Karpas-422 (cell line): ENCODE measurements at places on chromosomes 2 and 18.

DNA sequence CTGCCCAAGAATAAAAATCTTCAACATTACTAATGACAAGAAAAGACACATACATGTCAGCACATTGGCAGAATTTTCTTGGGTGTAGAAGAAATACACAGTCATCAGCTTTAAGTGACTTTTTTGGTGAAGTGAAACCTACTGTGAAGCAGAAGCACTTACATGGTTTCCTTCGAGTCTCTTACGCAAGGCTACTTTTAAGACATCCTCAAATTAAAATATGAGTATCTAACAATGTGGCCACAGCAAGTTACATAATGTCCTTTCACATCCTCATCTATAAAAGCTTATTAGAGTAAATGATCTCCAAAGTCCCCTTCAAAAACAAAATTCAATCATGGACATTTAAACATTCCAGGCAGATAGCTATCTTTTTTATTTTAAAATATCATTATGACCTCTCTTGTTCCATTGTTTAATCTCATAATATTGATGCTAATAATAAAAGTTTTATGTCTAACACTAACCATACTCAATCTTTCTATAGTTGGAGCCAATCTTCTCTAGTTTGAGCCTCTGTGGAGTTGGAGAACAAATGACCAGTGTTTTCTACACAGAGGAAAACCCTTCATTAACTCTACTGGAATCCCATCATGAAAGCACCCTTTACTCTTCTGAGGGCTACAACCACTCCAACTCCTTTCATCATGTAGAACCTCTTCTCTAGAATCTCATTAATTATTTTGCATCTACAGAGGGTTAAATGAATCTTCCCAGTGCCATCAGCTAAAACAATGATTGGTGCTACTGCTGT, 182.2 kb upstream of the ZFP36L2 start:
- DNase-seq, result peak; percentile 84

DNA sequence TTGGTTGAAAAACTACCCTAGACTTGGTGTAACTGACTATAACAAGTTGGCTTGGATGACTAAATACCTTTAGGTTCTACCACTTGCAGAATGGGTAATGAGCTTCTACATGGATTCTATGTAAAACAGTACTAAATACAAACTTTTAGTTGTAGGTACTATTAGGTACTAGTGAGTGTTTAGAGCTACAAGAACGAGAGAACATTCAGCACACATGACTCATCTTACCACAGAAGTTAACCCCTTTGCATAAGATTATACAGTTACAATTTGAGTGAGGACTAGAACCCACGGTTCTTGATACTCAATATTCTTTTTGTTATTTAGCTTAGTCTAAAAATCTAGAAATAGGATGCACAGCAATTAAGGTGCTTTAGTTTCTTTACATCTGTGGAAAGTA, 101.7 kb upstream of the TFCP2L1 start:
- DNase-seq, result no peak

GRCh38 chr2:39523308-39524044, 86.4 kb upstream of the MAP4K3 start:
- no peak for DNase-seq

DNA sequence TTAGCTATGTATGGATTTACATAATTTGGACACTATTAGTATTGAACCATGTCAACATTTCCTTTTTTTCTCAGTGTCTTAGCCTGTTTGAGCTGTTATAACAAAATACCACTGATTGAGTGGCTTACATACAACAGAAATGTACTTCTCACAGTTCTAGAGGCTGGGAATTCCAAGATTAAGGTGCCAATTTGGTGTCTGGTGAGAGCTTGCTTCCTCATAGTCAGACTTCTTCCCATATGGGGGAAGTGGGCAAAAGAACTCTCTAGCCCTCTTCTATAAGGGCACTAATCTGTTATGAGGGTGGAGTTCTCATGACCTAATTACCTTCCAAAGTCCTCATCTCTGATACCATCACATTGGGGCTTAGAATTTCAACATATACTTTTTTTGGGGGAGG, 12.6 kb downstream of the ZNF804A start:
- no peak for DNase-seq

DNA sequence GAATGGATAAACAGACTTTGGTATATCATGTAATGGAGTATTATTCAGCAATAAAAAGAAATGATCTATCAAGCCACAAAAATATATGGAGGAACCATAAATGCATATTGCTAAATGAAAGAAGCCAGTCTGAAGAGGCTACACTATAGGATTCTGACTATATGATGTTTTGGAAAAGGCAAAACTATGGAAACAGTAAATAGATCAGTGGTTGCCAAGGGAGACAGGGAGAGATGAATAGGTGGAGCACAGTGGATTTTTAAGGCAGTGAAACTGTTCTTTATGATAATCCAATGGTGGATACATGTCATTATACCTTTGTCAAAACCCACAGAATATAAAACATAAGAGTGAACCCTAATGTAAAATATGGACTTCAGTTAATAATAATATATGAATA, 41.0 kb upstream of the SLC30A6 start:
- no peak for DNase-seq

GRCh38 chr2:55296393-55296792, 27.4 kb upstream of the MTIF2 start:
- no peak for DNase-seq

DNA sequence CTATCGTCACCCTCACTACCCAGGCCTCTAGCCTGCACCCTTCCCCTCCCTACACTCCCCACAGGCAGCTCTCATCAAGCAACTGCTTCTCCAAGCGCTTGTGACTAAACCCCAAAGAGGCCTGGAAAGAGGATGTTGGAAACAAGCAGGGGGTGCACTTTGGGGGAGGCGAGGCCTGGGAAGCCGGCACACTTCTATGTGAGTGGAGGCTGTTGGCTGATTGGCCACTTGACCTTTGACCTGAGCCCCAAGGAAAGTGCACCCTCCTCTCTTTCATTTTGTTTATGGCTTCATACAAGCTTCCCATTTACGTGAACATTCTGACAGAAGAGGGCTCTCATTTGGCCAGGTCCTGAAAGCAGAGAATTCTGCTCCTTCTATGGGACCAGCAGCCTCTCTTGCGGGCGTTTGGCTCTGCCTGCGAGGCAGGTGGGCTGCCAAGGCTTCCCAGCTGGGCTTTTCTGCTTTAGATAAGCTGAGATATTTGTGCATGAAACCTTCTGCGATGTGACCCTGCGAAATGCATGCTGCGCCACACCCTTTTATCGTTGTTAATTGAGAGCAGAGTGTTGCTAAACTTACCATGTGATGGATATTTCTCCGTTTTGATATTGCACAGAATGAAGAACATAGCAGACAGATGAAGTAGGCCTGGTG, 134.8 kb upstream of the NCK2 start:
- DNase-seq, result no peak

DNA sequence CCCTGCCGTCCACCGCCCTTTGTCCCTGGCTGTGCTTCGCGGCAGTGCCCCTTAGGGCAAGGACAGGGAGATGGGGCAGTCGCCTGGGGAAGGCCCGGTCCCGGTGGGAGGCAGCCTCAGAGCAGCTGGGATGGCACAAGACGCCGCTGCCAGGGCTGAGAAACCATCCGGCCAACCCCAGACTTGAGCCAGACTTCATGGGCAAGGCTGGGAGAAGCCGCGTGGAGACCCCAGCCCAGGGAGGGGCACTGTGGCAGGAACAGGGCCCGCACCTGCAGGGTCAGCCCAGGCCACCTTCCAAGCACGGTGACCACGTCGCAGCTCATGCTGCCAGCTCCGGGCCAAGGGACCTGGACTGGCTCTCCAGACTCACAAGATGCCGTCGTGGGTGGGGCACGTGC, 84.0 kb downstream of the NFATC1 start:
- no peak for DNase-seq

DNA sequence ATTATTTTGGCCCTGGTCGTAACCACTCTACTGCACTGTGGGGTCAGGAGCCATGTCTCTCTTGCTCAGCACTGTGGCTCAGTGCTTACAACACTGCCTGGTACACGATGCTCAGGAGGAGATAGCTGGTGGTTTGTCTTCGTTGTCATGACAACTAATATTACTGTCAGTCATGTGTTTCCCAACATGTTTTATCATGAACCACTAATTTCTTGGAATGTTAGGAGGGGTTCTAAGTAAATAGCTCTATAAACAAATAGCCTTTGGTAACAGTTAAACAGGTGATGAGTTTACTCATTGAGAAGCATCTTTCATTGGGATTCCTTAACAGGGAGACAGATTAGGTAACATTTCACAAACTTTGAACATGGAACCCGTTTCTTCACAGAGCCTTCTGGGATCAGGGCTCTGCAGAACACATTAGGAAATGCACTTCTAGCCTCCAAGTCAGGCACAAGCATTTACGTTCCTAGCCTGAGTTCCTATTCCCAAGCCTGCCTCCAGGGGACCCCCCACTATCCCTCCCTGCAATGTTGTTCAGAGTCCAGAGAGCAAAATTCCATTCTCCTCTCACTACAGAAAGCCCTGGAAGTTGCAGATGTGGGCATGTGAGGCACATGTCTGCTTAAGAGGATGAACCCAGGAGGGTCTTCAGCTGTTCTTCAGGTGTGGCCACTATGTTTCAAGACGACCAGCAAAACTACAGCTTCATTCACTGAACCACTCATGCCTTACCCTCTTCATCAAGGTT, 6.4 kb upstream of the RBM44 start:
- DNase-seq, result no peak

- DNase-seq, result no peak
Observed at GRCh38 chr2:80380736-80381135, 76.2 kb upstream of the LRRTM1 start.

DNA sequence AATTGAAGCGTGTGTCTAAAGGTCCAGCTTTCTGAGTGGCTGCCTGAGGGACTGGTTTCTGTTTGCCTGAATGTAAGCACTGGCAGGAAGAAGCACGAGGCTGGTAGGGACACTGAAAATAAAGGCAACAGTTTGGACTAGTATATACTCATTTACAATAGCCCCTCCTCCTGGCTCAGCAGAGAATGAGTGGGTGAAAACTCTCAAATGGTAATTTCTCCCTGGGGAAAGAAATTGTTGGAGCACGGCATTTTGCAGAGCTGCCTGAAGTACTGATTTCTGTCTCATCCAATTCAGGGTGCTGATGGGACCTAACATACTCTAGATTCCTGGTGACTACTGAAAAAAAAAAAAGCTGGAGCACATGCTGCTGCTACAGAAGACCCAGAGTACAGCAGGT, 17.3 kb upstream of the SPP2 start:
- no peak for DNase-seq

DNA sequence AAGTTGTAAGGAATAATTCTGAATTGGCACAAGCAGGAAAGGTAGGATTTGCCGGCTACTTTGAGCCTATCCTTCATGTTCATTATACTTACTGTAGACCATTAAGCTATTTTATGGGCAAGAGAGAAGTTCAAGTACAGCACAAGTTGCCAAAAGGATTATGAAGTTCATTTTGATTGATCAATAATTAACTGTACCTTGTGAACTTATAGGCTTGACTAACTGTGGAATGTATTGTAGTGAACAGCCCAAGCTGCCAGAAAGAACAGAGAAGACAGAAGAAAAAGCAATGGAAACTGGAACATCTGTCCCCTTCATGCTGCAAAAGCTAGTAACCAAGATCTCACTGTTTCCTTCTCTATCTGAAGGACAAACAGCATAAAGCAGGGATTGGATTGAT, 810.1 kb upstream of the ZEB2 start:
- no peak for DNase-seq

DNA sequence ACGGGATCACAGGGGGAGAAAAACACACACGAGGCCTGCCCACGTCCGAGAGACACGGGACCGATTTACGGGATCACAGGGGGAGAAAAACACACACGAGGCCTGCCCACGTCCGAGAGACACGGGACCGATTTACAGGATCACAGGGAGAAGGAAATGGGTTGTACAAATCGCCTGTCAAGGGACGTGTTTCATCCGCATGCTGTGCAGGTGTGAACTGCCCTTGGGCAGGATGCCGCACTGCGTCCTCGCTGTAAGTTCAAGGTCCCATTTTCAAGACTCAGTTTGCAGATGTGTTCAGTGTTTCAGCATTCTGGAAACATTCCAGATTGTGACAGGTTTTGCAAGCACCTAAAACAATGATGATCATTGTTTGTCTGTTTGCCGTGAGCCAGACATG, 2.3 kb upstream of the KCNG2 start:
- DNase-seq, result no peak

GRCh38 chr2:54947646-54948045, 102.6 kb downstream of the RTN4 start:
- DNase-seq, result no peak

DNA sequence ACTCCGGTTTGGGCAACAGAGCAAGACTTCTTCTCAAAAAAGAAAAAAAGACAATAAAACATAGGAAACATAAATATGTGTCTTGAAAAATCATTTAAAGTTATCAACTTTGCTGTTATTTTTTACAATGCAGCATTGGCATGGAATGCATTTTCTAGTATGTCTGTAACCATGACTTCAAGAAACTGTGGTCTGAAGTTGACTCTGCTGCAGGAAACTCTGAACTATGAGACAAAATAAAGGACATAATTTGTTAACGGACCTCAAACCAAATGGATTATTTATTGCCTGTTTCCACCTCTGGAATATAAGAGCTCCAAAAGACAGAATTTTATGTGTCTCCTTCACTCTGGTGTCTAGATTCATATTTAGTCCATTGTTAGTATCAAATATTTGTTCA, 79.1 kb downstream of the TRIB2 start:
- no peak for DNase-seq

DNA sequence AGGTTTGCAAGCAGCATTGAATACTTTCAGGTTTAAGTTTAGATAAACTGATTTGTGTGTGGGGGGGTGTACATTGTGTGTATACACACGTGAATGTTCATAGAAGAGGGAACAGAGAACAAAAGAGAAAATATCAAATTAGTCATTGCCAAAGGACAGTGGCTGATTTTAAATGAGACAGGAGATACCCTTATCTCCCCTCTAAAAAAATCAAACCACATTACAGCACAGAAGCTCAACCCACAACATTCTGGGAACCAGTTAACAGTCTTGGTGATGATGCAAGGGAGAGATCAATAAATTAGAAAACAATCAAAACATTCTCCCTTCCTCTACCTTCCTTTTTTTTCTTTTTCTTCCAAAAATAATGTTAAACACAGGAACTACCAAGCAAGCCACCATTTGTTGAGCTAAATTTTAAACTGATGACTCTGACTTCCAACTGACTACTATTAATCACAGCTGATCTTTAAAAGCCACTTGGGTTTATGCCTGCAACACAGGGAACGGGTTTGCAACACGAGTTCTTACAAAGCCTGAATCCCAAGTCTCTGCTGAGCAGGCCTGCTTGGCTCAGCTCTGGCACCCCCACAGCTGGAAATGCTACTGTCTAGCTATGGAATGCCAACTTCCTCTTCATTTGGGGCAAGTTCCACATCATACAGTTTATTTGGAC, 119.2 kb upstream of the ACVR1C start:
- DNase-seq, result no peak

DNA sequence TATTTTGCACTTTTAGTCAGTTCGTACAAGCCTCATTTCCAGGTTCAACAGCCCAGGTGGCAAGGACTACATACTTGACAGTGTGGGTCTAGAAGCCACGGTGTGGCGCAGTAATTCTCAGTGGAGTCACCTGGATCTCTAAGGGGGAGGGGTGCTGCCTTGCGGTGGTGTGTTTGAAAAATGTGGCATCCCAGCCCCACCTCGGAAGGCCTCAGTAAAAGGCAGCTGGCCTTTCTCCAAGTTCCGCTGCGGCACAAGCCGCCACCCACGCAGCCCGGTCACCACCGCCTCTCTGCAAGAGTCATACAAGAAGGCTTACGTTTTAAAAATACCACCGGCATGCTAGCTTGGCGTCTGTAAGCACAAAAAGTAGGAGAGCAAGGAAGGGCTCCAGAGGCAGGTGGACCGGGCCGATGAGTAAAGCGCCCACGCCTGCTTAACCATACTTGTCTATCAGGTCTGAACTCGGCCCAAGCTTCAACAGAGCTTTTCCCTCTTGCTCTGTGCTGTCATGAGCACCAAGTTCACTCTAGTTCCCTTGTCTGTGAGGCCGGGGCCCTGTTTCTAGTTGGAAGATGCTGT, 49.5 kb downstream of the SPRED2 start:
- DNase-seq, result no peak
